Stimulated activated CD8-positive, alpha-beta memory T cell treated with anti-CD3 and anti-CD28 coated beads, Interleukin-15, amount 100 ng/mL, for 24 hours (primary cell): ENCODE measurements at places on chromosomes 5 and 9.

GRCh38 chr5:172691886-172692285, 50.8 kb downstream of the NEURL1B start:
- DNase-seq = no peak

GRCh38 chr5:91373006-91373405, 10.1 kb downstream of the ARRDC3 start:
- DNase-seq = no peak

DNA sequence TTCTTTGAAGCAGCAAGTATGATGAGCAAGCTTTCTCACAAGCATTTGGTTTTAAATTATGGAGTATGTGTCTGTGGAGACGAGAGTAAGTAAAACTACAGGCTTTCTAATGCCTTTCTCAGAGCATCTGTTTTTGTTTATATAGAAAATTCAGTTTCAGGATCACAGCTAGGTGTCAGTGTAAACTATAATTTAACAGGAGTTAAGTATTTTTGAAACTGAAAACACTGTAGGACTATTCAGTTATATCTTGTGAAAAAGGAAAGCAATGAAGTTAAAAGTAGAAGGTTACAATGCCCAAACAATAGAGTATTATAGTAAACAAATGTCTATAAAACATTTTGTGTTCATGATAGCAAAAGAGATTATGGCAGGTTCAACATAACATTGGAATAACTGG, 88.6 kb downstream of the JAK2 start:
- no peak for DNase-seq

- DNase-seq = no peak
Measured at GRCh38 chr9:126304207-126304970, 22.2 kb upstream of the MVB12B start.

DNA sequence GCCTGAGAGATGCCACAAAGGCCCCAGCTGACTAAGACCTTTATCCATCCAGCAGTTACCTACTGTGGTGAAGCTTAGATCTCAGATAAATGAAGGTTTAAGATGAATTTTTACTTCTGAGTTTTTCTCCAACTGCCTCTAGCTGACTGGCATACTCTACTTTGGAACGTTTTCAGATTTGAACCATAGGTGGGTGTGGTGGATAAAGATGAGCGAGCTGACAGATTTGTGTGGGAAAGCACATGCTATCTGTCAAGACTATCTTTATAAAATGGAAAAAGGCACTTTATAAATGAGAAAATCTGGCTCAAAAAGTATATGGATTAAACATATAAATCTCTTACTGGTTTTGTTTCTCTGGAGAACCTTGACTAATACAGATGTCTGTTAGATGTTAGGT, 160.8 kb downstream of the MCTP1 start:
- DNase-seq = no peak

GRCh38 chr5:68167195-68167651, 48.3 kb upstream of the PIK3R1 start:
- DNase-seq = no peak

DNA sequence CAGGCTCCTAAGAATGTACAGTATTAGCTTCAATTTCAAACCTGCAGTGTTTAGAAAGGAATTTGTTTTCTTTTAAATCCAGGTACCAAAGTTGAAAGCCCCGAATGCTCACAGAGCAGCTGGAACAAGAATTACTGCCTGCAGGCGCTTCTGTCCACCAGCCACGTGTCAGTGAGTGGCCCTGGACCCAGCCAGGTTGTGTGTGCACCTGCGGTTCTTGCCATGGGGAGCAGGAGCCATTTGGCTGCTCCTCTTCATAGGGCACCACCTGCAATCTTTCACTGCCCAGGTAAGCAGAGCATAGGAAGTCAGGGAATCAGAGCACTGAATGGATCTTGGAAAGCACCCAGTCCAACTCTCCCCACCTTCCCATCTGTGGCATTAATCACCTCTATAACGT, 79.5 kb upstream of the PIP5K1B start:
- no peak for DNase-seq

DNA sequence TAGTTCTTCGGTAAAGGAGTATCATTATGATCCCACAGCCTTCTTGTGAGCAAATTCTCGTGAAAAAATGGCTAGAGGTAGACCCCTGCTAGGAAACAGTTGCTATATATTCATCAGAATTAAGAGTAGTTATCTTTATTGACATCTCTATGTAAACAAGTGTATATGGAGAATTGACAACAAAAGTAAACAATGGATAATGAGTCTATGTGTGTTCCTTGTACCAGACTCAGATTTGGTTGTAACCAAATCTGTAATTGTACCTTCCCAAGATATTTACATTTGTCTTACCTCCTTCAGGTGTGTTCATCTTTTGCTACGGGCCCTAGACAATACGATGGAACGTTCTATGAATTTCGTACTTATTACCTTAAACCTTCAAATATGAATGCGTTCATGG, 2.1 kb downstream of the NIPSNAP3B start:
- DNase-seq = no peak

GRCh38 chr5:92581249-92581648, 999.8 kb downstream of the NR2F1-AS1 start:
- no peak for DNase-seq

DNA sequence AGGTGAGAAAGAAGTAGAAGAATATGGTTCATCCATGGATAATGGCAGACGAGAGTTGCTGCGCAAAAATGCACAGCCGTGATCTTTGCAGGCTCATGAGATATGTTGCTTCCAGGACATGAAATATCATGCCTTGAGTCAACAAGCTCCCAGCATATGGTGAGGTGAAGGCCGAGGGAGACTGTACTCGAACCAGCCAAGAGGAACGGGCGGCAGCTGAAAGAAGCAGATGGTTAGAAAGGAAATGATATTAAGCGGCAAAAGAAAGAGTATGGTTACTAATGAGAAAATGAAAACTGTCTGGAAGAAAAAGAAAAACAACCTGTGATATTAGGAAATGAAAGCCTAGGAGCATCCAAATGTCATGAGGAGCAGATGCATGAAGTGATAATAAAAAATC, 344.7 kb upstream of the DAP start:
- no peak for DNase-seq

- DNase-seq = no peak
Measured at GRCh38 chr9:4661611-4662010, 483 bp upstream of the PLPP6 start.

DNA sequence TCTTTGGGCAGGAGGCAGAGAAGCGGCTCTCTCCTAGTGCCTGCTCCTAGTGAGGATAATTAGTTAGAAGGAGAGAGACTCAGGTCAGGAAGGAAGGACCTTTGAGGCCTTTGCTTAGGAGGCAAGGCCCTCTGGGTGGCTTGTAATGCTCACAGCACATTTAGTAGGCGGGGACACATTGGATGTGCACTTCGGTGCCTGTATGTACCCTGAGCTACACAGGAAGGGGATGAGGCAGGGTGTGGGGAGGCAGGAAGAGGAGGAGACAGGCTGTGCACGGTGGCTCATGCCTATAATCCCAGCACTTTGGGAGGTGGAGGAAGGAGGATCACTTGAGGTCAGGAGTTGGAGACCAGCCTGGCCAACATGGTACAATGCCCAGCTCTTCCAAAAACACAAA, 7.2 kb upstream of the LCN2 start:
- DNase-seq = no peak

GRCh38 chr5:127863161-127863560, 160.0 kb downstream of the CCDC192 start:
- DNase-seq = no peak

DNA sequence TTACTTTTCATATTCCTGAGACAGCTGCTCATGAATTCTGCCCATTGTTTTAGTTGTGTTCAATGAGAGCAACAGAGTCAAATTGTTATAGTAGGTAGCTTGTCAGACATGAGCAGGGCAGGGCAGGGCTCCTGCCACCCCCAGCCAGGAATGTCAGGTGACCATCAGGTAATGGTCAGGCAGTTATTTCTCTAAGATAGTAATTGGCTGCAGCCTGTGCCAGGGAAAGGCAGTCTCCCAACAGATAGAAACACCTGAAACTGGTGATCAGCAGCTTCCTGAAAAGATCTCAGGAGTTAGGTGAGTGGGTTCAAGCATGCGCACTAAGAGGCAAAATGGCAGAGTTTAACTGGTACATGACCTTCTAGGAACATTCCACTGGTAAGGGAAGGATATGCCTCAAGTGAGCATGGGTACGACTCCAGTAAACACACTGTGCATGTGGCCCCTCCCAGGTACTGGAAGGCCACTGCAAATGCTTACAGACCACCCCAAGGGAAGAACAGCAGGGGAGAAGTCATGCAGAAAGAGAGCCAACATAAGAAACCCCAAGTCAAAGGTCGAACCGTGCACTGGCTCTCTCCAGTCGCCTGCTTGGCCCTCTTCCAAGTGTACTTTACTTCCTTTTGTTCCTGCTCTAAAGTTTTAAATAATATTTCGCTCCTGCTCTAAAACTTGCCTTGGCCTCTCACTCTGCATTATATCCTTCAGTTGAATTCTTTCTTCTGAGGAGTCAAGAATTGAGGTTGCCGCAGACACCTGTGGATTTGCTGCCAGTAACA, 25.1 kb downstream of the CARTPT start:
- no peak for DNase-seq

DNA sequence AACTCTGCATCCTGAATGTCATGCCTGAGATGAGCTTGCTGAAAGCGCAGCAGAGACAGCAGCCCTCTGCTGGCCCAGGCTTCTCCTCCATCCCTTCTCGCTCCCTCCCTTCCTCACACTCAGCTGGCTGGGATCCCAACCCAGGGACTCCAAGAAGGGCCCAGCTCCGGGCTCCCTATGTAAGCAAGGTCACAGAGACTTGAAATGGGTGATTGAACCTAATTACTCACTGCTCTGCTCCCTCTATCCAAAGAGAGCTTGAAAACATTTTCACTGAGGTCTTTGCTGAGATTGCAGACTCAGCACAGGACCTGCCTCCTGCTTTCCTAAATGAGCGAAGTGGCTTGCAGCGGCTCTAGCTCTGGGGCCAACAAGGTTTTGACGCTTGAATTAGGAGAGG, 42.8 kb downstream of the RAPGEF1 start:
- DNase-seq = no peak

DNA sequence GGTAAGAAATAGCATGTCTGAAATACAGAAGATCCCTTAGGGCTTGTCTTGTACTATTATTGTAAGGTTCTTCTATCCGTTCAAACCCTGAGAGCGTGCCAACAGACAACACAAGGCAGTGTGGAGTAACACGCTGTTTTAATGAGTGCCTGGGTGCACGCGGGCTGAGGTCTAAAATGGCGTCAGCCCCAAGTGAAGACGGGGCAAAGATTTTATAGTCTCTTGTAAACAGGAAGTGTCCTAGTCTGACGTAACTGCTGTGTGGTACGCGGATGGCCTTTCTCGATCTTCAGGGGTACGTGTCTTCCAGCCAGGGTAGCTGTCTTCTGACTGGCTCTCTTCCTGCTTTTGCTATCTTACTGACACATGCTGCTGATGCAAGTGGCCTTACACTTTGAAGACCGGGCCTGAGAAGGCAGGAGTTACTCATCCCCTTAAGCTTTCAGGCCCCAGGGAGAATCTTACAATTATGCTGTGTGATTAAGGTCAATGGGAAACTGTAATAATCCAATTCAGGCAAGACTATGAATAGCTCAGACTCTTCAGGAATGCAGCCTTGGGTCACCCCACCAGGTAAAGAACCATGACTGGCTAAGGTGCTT, 1812.0 kb upstream of the CDH9 start:
- DNase-seq = no peak

GRCh38 chr5:116363780-116364179, 210.8 kb downstream of the SEMA6A start:
- DNase-seq = no peak

- no peak for DNase-seq
Measured at GRCh38 chr5:79243224-79243623, 7.3 kb downstream of the JMY start.

GRCh38 chr5:78568676-78569075, 79.9 kb downstream of the LHFPL2 start:
- DNase-seq = no peak

GRCh38 chr5:82425591-82425990, 147.4 kb upstream of the RPS23 start:
- DNase-seq = no peak

DNA sequence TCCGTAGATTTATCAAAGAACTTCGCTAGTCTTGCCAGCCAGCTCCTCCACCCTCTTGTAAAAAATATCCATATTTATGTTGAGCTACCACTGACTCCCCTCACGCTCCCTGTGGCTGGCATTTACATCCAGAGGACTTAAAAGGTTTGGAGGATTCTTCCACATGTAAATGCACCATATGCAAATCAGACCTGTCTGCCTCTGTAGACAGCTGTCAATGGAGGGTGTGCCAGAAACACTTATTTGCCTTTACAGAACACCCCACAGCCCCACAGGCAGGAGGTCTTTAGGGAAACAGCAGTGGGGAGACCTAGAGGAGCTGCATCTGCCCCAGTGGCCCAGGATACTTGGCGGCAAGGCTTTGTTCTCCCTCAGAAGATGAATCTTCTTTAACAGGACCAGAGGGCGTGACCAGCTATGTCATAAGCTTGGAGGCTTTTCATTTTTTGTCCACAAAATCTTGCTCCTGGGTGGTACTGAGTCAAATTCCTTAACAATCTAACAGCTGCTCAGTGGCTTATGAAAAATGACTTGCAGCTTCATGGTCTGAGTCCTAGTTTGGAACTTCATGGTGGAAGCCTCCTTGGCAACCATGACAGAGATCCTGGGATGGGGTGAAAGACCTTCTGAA, 535.8 kb downstream of the EBF1 start:
- DNase-seq = no peak

- no peak for DNase-seq
Measured at GRCh38 chr5:32331217-32331934, 18.6 kb upstream of the MTMR12 start.

DNA sequence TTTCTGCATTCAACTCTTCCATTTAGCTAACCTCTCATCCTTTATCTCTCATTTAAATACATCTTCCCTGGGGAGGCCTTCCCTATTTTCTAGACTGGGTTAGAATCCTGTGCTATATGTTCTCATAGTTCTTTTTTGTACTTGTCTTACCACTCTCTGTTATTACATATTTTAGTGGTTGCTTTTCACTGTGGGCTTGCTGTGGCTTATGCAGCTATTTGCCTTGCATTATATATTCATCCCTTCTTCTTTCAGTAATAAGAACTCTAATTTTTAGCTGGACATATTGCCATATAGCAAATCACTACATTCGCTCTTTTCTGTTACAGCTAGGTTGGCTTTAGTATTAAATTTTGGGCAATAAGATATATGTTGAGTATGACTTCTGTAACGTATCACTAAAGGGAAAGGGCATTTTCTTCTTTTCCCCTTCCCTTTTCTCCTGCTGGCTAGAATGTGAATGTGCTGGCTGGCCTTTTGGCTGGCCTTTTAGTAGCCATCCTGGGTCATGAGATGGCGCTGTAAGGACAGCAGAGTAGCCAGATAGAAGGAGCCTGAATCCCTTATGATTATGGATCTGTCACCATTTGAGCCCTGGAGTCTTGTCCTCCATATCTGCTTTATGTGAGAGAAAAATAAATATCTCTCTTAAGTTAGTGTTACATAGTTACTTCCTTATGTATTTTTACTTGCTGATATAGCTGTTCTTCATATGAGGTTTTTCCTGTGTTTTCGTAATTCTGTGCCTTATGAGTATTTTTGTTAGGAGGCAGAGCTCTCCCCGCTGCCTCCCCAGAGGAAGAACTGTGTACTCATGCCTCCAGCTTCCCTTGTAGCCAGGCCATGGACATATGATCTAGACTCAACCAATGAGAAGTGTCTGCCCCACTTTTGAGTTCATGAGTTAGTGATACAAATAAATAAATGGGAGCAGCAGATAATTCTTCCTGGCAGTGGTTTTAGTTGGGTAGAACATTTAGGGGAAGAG, 65.8 kb downstream of the NDUFAF2 start:
- no peak for DNase-seq

- DNase-seq = no peak
Measured at GRCh38 chr5:157993201-157993600, 134.3 kb upstream of the CLINT1 start.
